ENCODE measurements at places on chromosomes 7 and 10.

DNA sequence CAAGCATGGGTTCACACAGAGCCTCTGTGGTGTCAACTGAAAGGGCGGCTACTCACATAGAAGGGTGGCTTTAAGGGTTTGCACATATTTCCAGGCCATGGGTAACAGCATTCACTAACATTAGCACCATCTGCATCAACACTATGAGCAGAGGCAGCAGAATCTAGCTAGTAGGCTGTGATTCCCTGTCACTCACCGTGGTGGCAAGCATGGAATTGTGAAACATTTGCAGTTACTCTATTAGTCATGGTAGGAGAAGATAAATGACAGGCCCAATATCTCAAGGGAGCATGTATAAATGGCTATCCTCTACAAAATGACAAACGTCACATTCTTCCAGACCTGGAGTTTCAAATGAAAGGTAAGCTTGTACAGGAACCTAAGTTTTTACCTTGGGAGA lies 32.2 kb upstream of the CUBN start:
- no peak for DNase-seq

DNA sequence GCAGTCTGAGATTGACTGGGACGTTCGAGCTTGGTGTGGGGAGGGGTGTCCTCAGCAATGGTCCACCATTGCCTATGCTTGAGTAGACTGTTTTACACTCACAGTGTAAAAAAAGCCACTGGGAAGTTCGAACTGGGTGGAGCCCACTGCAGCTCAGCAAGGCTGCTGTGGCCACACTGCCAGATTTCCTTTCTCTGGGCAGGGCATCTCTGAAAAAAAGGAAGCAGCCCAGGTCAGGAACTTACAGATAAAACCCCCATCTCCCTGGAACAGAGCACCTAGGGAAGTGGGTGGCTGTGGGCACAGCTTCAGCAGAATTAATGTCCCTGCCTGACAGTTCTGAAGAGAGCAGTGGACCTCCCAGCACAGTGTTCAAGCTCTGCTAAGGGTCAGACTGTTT lies 80.3 kb downstream of the BICC1 start:
- no peak for DNase-seq

GRCh38 chr10:71610651-71611050 lies 108.9 kb downstream of the C10orf105 start:
- DNase-seq: no peak

- no peak for DNase-seq
Observed at GRCh38 chr10:78889536-78890063, 179.2 kb upstream of the ZMIZ1 start.

DNA sequence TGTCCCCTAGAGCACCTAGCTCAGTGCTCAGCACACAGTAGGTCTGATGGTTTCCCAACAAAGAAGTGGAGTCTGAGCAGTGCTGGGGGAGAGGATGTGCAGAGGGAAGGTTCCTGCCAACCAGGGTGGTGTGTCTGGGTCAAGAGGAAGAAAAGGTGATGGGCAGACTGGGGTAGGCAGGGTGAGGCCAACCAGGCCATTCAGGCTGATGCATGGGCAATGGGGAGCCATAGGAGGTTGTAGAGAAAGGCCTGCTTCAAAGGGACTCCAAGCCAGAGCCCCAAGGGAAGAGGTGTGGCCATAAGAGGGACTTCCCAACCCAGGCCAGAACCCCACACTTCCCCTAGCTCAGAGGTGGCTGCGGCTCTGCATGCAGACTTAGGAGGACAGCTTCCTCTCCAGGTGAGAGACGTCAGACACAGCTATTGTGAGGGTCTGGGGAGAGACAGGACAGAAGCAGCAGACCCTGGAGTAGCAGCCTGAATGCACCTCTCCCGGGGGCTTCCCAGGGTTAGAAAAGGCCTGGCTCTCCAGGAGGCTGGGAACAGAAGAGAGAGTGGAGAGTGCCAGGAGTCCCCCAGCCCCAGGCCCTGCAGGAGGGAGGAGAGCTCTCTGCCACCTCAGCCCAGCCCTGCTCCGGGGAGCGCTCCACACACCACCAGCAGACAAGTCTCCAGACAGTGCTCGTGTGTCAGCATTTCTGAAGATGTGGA lies 87.4 kb upstream of the ZMIZ1 start:
- no peak for DNase-seq

DNA sequence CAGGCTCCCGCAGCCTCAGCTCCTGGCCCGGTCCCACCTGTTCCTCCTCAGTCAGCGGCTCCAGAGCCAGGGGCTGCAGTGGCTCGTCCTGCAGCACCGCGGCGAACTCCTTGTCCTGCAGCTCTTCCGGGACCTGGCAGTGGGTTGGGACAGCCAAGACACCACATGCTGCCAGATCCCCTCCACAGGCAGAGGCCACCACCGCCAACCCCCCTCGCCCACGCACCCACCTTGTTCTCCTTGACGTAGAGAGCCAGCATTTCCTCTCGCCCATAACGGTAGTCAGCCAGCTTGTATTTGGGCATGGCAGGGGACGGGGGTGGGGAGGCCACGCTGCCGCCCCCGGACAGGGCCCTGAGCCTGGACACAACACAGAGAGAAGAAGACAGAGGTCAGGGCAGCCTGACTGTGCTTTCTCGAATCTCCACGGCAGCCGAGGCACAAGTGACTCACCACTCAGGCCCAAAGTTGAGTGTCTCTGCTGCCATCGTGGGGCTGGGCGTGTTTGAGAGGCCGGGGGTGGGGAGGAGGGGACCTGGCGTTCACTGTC lies 6.2 kb downstream of the GIGYF1 start:
- DNase-seq: peak; percentile 53

GRCh38 chr10:78283069-78283682 lies 249.5 kb downstream of the RPS24 start:
- no peak for DNase-seq

DNA sequence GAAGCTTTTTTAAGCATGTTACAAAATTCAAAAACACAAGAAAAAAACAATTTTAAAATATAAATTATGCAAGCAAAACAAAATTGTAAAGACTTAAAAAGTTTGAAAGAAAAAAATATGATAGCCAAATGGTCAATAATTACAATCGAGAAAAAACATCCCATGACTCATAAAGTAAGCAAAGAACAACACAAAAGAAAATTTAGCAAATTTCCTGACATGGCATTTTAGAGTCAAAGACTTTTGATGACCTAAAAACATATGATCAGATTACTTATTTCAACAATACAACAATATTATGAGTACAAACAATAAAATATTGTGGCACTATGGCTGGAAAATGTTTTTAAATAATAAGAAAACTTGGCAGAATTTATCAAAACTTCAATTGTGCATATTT lies 312.1 kb upstream of the MEOX2 start:
- no peak for DNase-seq

DNA sequence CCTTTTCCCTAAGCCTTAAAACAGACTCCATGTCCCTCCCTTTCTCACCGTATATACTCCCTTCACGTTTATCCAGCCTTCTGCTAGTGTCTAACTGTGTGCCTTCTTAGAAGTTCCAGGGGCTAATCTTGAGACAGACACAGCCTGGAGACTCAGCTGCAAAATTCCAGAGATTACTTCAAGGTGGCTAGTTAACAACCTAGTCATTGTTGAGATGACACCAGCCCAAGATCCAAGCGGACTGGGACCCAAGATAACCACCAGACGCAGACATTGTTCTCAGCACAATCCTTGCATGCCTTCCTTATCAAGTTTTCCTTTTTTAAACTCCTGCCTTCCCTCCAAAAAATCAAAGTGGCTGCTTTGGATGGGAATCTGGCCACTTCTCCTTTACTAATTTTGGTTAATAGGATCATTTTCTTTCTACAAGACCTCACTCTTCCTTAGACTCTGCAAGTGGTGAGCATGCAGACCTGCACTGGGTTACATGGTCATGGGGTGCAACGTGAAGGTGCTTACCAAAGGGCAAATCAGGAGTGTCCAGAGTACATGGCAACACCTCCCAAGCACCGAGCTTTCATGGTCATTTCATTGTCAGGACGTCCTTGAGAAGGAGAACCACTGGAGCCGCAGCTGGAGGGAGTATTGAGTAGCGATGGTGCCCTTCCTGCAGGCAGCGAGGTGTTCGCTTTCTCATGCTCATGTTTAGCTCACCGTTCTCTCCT lies 69.7 kb downstream of the ANLN start:
- DNase-seq: no peak

Data from hepatic stellate cell (primary cell).